CD4-positive, CD25-positive, alpha-beta regulatory T cell (primary cell): ENCODE measurements at places on chromosomes 3 and 15.

- no peak for DNase-seq
These were observed 67.0 kb upstream of the SLC25A26 start for GRCh38 chr3:66153481-66154443.

- no peak for DNase-seq
These were observed 178.6 kb upstream of the TRIM42 start for GRCh38 chr3:140499114-140499757.

- no peak for DNase-seq
These were observed 17.2 kb upstream of the PRICKLE2 start for GRCh38 chr3:64242435-64242834.

DNA sequence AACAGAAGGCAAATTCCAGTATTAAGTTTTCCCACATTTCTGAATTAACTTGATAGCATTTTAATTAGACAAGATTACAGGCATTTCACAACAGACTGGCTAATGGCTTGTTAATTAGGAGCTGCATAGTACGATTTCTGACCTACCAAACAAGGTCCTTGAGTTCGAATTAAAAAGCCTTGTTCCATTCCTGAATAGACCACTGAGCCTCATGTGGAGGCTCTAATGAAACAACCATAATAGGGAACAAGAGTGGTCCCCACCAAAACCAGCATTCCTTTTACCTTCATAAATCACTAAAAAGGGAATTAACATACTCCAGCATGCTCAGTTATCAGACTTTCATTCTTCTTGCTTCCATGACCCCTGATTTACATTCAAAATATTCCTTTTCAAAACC is 66.4 kb downstream of the PRTG start:
- no peak for DNase-seq

- DNase-seq: no peak
These were observed 775.0 kb downstream of the DIPK2A start for GRCh38 chr3:144746631-144747030.

- DNase-seq: no peak
These were observed 281.9 kb upstream of the LRRFIP2 start for GRCh38 chr3:37456270-37456708.

- DNase-seq: no peak
These were observed 19.0 kb upstream of the GHSR start for GRCh38 chr3:172467170-172467824.

- no peak for DNase-seq
These were observed 7.2 kb upstream of the CFAP161 start for GRCh38 chr15:81126892-81127291.

GRCh38 chr15:69853544-69853951 is 244.2 kb downstream of the TLE3 start:
- DNase-seq: no peak

- DNase-seq: no peak
These were observed 766.8 kb downstream of the TBL1XR1 start for GRCh38 chr3:176430244-176431037.

DNA sequence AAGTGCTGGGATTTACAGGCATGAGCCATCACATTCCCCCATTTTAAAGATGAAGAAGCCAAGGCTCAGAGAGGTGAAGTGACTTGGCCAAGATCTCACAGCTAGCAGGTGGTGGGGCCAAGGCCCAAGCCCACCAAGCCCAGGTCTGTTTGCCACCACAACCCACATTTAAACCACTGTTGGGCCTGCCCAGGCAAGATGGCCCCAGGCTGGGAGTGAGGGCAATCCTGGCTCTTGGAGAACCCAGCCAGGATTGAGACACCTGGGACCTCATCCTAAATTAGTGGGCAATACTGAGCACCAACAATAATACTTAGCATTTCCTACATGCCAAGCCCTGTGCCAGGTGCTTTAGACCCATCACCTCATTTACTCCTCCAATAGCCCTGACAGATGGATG is 6.9 kb downstream of the IGDCC3 start:
- DNase-seq: no peak

- no peak for DNase-seq
These were observed 19.4 kb downstream of the IFT57 start for GRCh38 chr3:108202834-108203233.

DNA sequence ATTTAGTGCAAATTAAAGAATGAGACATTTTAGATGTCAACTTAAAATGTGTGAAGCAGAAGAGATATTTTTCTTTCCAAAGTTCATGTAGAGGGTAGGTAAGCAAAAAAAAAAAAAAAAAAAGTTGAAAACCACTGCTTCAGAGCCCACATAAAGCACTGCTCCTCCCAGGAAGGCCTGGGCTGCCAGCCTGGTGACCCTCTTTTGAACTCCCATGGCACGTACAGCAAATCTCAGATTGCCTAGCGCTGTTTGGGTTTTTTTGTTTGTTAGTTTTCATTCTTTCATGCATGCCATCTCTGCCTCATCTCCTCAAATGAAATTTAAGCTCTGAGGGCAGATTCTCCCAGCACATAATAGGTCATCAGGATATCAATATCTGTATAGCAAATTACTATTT is 120.1 kb downstream of the SRGAP3 start:
- DNase-seq: no peak

- peak; percentile 60 for DNase-seq
These were observed 76.7 kb downstream of the BOC start for GRCh38 chr3:113287803-113288648.

GRCh38 chr3:52777959-52778805 is 783 bp downstream of the ITIH1 start:
- DNase-seq: no peak

- no peak for DNase-seq
These were observed 183.5 kb upstream of the PRICKLE2 start for GRCh38 chr3:64408770-64409169.

GRCh38 chr3:173556546-173556945 is 159.0 kb downstream of the NLGN1 start:
- DNase-seq: no peak

- no peak for DNase-seq
These were observed 180.2 kb upstream of the ROBO1 start for GRCh38 chr3:79947957-79948356.

DNA sequence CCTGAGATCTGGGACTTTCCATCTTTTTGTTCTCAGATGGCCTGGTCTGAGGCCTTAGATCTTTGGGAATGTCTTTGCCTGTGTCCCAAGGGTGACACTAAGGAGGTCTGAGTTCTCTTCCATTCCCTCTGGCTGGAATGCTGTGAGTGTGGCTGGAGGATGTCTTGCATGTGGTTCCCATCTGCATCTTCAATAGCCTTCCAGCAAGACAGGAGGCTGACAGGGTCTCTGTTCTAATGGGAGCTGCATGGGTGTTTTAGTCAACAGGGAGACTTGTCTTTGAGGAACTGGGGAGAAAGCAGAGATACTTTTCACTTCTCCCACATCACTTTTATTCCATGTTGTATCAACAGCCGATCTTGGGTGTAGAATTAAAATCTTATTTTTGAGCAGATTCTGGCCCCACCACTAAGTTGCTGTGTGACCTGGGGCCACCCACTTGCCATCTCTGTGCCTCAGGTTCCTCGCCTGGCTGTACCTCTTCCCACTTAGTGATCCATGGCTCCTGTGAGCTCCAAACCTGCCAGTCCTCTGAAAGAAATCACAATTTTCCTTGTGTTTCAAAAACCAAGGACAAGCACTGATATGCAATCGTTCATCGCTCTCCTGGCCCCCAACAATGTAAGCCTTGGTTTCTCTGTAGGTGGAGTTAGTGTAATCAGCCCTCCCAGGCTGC is 75.2 kb downstream of the LSM3 start:
- no peak for DNase-seq

GRCh38 chr15:66765478-66766281 is 63.6 kb downstream of the SMAD6 start:
- no peak for DNase-seq

- DNase-seq: no peak
These were observed 16.8 kb upstream of the PLA2G4E start for GRCh38 chr15:42037656-42038055.

GRCh38 chr15:60390871-60391501 is 6.8 kb downstream of the ANXA2 start:
- no peak for DNase-seq

DNA sequence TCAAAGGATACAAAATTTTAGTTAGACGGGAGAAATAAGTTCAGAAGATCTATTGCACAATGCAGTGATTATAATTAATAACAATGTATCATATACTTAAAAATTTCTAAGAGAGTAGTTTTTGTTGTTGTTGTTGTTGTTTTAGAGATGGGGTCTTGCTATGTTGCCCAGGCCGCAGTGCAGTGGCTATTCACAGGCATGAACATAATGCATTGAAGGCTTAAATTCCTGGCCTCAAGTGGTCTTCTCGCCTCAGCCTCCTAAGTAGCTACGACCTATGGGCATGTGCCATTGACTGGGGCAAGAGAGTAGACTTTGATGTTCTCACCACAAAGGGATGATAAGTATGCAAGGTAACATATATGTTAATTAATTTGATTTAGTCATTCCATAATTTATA is 7.5 kb downstream of the STRIT1 start:
- DNase-seq: no peak

GRCh38 chr3:165636684-165637015 is 200.6 kb downstream of the BCHE start:
- no peak for DNase-seq

DNA sequence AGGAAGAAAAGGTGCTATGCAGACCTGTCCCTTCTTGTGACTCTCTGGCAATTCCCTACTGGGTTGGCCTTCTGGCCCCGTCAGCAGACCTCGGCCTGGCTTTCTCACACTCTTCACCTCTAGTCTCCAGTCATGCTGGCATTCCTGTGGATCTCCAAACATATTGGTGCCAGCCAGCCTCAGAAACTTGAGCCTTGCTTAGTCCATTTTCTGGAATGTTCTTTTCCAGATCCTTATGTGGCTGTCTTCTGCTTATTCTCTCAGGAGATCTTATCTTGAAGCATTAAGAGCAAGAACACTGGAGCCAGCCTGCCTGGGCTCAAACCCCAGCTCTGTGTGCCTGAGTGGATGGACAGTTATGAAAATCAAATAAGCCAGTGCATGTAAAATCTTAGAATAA is 88.2 kb upstream of the NTRK3 start:
- no peak for DNase-seq

- DNase-seq: no peak
These were observed 37.5 kb downstream of the SLC6A20 start for GRCh38 chr3:45758871-45759270.

GRCh38 chr15:100593431-100593830 is 8.6 kb downstream of the LINS1 start:
- no peak for DNase-seq

DNA sequence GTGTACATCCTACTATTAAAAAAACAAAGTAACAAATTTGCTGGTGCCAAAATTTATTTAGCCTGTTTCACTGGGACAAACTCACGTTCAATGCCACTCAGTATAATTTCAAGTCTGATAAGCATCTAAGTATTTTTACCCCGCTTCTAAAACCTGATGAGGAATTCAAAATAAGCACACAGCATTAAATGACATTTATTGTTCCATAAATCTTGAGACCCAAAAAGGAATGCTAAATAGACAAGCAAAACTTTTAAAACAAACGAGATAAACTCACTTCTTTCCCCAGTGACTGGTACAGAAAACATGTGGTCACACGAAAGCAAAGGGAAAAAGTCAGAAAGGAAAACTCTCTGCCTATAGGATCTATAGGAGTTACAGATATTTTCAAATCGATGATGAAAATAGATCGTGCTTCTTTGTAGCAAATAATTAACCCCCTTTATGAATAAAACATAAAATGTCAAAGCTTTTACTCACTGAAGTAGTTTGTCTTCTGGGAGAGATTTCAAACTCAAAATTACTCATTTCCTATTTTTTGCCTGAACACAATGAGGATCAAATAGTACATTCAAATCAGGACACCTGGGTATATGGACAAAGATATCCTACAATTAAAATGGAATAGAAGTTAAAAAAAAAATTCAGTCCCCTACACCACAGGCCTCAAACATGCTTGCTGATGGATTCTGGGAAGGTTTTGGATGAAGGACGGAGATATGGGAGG is 51.7 kb downstream of the UBP1 start:
- no peak for DNase-seq

- no peak for DNase-seq
These were observed 10.5 kb upstream of the TM4SF18 start for GRCh38 chr3:149343951-149344350.

DNA sequence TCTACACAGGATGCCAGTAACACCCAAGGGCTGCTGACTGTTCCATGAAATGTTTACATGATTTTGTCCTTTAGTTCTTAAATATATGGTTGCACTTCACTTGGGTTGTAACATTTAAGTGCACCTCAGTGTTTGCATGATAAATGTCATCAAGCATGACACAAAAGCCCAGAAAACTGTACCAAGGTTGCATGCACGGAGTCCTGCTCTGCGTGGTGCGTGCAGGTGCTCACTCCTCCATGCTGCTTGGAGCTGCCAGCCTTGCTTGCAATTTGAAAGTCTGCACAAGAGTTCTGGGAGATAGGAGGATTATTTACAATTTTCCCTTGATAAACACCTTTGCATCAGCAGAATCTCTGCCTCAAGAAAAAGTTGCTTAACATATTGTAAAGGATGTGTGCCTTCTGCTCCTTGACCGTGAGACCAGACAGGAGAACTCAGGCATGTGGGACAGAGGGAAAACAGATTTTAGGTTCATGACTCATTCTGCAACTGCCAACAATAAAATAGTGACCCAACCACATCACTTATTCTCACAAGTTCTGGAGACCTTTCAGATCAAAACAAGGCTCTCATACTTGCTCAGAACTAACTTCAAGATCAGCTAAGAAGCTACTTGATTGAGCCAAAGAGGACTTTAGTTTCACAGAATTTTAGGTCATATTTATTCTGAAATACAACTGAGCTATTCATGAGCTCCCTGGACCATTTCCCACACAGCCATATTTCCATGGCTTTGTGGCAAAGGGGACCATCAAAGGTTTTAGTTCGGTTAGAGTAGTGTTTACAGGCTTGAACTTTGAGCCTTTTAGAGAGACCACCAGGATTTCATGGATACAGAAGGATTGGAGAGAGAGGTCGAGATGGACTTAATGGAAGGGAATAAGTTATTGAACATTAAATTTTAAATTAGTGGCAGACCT is 128.4 kb upstream of the ZBED2 start:
- peak; percentile 10 for DNase-seq

DNA sequence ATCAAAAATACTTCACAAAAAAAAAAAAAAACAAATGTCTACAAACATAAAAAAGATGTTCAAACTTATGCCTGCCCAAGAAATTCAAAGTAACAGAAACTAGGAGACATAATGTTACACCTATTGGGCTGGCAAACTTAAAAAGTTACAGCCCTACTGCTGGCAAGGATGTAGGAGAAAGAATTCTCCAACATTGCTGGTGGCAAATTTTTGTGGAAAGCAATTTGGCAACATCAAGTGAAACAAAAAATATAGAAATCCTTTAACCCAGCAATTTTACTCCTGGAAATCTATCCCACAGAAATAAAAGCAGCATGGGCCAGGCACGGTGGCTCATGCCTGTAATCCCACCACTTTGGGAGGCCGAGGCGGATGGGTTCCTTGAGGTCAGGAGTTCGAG is 73.2 kb downstream of the STAG1 start:
- no peak for DNase-seq
